ENCODE measurements at places on chromosomes 2 and 18.
A peak's percentile ranks its signal among the peaks of the same experiment; 100 is the strongest.

- no peak for DNase-seq
These were observed 54.8 kb downstream of the CDH20 start for GRCh38 chr18:61388010-61388409.

- DNase-seq, result no peak
These were observed 46.3 kb downstream of the ANKMY1 start for GRCh38 chr2:240511351-240512108.

- no peak for DNase-seq
These were observed 8.2 kb downstream of the SRSF7 start for GRCh38 chr2:38742797-38743559.

DNA sequence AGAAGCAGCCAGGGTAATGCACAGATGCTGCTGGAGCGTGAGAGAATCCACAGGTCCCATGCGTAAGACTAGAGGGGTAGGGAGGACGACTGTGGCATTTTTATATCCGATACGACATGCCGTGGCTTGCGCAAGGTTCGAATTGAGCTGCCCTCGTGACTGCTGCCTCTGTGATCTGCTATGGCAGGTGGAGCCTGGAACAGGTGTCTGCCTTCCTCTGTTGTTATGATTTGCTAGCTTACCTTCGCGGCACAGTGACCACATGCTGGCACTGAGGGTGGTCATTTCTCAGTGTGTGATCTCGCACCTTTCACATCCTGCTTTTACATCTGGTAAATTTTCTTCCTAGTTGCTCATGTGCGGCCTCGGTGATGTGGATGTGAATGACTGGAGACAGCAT is 240.2 kb downstream of the ALPK2 start:
- no peak for DNase-seq

- DNase-seq, result no peak
These were observed 98.3 kb downstream of the NAB1 start for GRCh38 chr2:190746971-190747761.

DNA sequence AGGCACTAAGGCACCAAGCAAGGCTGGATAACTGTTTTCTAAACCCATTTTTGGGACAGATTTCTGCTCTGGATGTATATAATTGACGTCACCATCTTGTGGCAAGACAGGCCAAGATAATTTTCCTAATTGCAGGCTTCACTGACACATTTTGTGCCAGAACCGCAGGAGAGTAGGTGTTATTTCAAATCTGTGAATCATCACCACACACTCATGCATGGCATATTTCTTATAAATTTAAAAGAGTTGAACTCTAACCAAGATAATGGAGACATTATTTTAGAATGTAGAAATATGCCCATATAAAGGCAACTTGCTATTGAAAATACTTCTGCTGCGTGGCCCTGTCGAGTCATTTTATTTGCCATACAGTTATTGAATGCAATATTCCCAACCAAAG is 68.3 kb upstream of the ACYP2 start:
- no peak for DNase-seq

GRCh38 chr2:119756837-119757236 is 2.9 kb upstream of the PTPN4 start:
- no peak for DNase-seq

DNA sequence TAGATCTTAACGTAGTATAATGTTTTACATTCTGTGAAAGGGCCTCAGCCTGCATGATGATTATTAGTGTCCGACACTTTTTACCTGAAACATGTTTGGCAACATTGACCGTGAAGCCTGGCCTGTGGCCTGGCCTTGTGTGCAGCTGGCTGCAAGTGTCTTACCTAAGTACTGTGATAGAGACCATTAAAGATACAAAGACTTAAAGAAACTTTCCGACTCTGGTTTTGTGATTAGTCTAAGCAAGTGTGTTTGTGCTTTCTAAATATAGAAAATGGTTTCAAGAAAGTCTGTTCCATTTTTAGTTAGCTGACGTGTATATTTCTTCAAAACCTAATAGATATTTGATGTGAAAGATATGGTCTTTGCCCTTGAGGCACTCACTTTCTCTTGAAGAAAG is 601.8 kb downstream of the LRP1B start:
- DNase-seq, result no peak

DNA sequence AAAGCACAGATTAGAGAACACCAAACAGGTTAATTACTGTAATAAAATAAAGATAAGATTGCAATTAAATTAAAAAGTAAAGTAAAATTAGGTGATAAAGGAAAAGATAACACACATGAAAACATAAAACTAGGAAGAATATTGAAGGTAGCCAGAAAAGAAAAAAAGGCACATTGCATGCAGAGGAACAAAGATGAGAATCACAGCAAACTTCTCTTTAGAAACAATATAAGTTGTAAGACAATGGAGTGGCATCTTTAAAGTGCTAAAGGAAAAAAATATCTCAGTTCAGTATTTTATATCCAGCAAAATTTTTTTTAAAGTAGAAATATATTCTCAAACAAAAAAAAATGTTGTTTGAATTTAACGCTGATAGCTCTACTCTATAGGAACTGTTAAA is 366.0 kb downstream of the CPS1 start:
- no peak for DNase-seq

DNA sequence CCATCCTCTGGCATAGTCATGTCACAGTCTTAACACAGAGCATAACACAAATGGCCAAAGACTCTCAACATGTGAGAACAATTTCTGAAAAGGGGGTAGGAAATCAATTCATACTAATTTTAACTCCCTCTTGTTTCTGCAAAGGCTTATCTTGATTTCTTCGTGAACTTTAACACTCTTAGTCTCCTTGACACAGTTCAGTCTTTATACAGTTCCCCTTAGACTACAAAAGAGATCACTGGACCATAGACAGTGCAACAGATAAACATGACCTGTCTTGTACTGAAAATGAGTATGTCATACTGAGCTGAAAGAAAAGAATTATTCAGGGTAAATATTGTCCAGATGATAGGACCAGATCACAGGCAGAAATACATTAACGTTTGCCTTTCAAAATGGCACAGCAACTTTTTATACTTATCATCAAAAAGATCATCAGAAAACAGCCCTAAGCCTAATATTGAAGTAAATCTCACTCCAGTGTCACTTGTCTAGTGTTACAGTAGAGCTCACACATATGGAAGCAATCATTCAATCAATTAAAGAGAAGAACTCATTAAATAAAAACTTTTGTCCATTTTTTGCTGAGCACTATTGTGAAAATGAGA is 56.4 kb upstream of the VRK2 start:
- no peak for DNase-seq

DNA sequence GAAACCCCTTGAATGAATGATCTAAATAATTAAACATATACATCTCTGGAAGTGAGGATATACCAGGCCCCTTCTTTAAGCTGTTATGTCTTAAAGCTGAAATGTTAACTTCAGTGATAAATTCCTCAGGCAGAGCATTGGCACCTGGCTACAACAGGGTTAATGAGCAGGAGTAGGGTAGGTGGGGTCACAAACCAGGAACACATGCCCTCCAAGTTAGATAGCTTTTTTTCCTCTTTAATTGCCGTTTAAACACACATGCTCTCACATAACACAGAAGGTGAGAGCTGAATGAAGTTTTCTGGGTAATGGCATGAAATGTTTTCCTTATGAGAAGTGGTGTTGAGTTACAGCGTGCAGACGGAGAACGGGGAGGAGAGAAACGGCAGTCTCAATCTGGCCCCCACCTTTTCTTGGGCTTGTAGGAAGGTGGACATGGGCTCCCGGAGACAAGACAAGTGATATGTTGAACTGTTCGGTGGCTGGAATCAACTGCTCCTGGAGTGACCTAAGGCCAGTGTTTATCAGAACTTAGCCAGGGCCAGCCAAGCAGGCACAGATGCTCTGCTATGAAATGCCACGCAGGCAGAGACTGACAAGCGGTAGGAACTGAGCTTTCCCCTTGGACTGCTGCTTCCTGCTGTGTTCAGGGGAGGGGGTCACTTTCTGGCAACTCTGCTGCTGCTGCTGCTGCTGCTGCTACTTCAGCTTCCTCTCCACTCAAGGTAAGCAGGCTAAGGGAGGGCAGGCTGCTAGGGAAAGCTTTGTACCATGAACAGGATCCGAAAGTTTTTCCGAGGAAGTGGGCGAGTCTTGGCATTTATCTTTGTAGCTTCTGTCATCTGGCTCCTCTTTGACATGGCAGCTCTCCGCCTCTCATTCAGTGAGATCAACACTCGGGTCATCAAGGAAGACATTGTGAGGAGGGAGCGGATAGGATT is at the start of gene GALNT5:
GALNT5 (plus strand) TSS at position 394 of the 941 bp plus-strand sequence; CDS start at position 772, 378 bp downstream.
- no peak for DNase-seq

DNA sequence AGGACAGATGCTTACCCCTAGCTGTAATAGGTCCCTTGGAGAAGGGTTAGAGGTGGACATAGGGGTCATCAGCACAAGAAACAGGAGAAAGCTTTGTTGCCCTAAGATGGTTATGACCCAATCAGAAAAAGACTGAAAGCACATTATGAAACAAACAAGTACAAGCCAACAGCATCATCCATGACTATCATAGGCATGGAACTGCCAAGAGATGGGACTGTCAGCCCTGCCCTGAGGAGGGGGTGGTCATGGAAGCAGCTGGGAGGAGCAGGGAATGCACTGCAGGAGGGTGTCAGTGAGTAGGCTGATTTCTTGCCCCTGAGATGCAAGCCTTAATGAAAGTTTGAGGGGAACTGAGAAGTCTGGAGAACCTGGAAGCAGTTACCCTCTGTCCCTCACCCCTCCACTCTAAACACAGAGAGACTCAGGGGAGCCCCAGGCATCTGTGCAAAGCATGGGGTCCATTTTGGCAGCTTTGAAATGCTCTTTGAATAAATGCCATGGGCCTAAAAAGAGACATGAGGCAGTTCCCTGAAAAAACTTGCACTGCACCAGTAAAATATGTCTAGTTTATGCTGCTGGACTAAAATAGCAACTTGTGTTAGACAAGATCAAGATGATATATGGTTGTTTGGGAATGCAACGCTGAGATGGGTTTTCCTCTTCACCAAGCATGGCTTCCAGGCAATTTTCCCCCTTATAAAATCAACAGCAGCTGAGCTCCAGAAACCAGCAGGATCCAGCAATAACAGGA is 122.7 kb upstream of the ZFP36L2 start:
- DNase-seq, result no peak

DNA sequence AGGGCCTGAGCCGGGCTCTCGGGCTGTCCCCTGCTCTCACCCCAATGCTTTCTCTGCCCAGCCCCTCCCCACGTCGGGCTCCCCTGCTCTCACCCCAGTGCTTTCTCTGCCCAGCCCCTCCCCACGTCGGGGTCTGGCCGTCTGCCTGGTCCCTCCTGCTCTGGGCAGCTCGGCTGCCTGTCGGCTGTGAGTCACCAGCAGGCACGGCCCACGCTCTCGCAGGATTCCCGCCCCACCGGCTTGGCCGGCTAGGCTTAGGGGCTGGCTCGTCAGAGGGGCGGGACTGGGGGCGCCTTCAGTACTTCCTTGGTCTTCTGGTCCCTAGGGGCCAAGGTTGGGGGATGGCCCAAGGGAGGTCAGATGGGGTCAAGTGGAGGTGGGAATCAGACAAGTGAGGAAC is 3.3 kb downstream of the BOK start:
- no peak for DNase-seq

- DNase-seq, result no peak
These were observed 22.2 kb upstream of the STK25 start for GRCh38 chr2:241530571-241530970.

DNA sequence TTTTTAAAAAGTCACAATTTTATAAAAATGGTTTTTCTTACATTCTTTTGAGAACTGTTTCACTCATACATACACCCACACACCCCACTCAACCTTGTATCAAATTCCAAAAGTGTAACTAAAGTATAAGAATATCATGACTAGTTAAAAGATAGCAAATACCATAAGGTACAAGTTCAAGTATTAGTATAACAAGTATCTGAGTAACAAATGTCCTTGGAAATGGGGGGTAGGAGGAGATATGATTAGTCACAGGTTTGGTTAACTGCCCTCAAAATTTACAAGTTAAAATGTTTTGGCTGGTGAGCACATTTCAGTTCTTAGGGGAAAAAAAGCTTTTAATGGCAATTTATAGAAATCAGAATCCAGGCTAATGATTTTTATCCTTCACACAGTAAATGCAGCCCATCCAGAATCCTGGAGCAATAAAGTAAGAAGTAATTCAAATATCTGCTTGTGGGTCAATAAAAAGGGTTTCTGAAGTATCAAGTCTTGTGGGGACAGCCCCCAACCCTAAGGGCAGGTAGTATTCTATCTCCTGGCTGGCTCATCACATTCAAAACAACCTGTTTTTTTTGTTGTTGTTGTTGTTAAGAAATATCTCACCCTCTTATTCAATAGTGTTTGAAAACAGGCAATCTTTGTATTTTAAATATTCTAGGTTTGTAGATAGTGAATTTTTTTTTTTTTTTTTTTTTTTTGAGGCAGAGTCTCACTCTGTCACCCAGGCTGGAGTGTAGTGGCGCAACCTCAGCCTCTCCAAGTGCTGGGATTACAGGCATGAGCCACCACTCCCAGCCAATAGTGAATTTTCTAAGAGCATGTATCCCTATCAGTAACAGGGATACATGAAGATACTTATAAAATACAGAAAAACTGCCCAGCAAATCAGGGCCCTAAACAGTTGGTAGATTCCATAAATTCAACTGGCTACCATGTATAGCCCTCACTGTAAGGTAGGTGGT is 14.5 kb downstream of the IAH1 start:
- DNase-seq, result no peak

DNA sequence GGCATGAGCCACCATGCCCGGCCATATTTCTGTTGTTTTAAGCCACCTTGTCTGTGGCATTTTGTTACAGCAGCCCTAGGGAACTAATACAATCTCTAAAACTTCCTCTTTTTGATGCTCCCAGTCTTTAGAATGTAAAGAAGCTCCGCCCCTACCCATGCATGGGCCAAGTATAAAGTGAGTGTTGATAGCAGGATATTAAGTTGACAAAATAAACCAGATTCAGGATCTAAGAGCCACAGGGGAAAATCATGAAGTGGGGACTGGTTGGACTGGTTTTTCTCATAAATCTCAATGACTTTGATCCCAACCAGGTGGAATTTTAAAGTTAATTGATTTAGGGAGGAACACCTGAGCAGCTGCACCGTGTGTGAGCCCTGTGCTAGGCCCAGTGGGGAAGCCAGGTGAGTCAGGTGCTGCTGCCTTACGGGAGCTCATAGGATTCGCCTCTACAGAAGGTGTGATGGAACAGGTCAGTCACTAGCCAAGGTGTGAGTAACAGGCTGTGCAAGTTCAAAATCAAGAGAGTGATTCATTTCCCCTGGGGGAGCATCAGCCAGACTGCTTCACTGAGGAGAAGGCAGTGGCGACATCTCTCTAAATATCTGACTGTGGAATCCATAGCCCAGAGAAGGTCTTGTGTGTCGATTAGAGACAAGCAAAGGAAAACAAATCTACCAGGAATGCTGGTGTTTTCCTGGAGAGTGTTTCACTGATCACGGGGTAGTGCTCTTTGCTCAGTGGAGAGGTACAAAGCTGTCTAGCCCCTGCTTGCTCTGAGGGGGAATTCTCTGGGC is 63.0 kb upstream of the MSH2 start:
- no peak for DNase-seq

DNA sequence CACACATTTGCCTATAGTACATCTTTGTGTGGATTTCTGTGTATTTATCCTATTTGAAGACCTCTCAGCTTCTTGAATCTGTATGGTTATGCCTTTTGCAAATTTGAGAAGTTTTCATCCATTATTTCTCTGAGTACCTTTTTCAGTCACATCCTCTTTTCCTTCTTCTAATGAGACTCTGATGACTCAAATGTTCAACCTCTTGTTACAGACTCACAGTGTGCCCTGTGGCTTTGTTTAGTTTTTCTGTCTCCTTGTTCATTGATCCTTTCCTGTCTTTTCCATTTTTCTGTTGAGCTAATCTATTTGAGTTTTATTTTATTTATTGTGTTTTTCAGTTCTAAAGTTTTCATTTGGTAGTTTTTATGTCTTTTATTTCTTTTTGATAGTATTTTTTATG is 87.0 kb upstream of the LRP1B start:
- DNase-seq, result no peak

GRCh38 chr2:166285215-166285614 is 90.5 kb downstream of the SCN9A start:
- no peak for DNase-seq

GRCh38 chr2:68466361-68466777 is 725 bp downstream of the FBXO48 start:
- DNase-seq, result peak; percentile 51
